NAMALWA (cell line): ENCODE measurements at places on chromosomes 5 and 9.

DNA sequence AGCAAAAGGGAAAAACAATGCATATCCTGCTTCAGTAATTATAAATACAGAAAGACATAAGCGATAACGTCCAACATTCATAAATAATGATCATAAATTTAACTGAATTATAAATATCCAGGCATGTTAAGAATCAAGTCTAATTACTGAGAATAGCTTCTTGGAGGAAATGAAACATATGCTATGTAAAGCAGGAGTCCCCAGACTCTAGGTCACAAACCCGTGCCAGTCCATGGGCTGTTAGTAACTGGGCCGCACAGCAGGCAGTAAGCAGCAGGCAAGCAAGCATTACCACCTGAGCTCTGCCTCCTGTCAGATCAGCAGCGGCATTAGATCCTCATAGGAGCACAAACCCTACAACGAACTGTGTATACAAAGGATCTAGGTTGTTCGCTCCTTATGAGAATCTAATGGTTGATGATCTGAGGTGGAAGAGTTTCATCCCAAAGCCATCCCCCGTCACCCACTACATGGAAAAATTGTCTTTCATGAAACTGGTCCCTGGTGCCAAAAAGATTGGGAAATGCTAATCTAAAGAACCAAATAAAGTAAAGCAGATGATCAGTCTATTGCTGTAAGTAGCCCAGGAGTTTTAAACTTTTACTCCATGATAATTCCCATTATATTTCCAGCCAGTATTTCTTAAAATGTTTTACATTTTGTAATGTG lies 50.4 kb downstream of the CERT1 start:
- peak; percentile 66 for DNase-seq

GRCh38 chr9:72041775-72042194 lies 18.6 kb downstream of the C9orf57 start:
- DNase-seq: no peak

DNA sequence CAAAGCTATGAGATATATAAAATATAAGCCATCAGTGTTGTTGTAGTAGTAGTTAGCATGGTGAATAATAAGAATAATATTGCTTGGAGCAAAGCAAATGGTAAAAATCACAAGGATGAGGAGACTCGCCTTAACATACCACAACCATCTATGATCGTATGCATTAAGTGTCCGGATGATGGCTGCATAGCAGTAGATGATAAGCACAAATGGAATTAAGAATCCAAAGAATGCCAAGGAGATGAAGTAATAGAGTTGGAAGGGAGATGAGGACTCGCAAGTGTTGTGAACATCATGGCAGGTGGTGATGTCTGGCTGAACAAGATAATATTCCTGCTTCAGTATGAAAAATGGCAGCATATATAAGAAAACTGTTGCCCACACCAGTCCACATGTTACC lies 5.5 kb downstream of the F2RL2 start:
- no peak for DNase-seq

DNA sequence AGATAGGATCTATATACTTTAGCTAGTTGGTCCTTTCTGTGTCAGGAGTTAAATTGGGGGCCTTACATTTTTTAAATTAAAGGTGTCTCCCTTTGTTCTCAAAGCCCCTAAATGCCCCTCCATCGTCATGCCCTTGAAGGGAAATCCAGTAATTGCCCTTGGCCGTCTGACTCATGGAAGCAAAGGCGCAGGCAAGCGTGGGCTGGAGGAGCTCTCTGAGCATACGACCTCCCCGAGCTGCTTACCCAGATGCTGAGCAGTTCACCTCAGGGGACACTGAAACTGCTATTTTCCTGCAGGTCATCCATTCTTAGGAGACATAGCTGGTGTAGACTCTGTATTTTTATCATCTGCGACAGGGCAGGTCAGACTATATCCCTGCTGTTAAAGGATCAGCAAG lies 23.0 kb downstream of the PCSK1 start:
- no peak for DNase-seq

DNA sequence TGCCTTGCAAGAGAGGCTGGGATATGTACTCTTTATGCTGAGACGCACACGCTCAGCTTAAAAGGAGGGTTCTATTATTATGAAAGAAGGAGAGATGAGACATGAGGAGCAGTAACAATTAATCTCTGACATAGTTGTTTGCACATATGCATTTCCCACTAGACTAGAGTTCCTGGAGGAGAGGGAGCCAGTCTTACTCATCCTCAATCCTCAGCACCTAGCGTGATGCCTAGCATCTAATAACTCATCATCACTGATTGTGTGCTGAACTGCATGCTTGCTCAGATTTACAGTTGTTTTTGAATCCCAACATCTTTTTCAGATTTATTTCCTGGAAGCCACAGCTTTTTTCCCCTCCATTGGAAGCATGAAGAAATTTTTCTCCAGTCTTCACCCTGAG lies 35.5 kb downstream of the GCNT4 start:
- no peak for DNase-seq

- DNase-seq: no peak
Observed at GRCh38 chr5:122424132-122424531, 112.1 kb downstream of the SNCAIP start.

DNA sequence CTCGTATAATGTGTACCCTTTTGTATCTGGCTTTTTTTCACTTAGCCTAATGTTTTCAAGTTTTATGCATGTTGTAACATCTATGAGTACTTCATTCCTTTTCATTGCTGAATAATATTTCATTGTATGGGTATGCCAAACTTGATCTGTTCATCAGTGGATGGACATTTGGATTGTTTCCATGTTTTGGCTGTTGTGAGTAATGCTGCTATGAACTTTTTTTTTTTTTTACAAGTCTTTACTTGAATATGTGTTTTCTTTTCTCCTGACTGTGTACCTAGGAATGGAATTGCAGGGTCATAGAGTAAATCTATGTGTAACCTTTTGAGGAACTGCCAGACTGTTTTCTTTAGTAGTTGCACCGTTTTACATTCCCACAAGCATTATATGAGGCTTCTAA lies 52.4 kb downstream of the MTREX start:
- DNase-seq: no peak

- no peak for DNase-seq
Observed at GRCh38 chr5:3220201-3220600, 375.4 kb upstream of the IRX1 start.

- no peak for DNase-seq
Observed at GRCh38 chr5:153672347-153673090, 182.0 kb downstream of the GRIA1 start.

GRCh38 chr5:117463881-117464570 lies 889.4 kb upstream of the SEMA6A start:
- no peak for DNase-seq

- no peak for DNase-seq
Observed at GRCh38 chr5:75368391-75368790, 31.4 kb downstream of the HMGCR start.

DNA sequence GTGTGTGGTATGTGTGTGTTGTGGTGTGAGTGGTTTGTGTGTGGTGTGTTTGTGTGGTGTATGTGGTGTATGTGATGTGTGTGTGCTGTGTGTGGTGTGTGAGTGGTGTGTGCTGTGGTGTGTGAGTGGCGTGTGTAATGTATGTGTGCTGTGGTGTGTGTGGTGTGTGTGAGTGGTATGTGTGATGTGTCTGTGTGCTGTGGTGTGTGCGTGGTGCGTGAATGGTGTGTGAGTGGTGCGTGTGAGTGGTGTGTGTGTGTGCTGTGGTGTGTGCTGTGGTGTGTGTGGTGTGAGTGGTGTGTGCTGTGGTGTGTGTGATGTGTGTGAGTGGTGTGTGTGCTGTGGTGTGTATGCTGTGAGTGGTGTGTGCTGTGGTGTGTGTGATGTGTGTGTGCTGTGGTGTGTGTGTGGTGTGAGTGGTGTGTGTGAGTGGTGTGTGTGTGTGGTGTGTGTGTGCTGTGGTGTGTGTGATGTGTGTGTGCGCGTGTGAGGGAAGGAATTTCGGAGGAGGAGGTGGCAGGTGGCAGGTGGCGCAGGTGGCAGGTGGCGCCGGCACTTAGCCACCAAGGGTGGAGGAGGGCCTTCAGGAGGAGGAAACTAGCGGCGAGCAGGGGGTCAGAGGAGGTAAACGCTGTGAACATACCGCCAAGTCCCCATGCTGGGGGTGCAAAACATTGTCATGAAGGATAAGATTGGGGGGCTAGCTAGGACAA lies 191.8 kb downstream of the MELK start:
- peak; percentile 57 for DNase-seq

- DNase-seq: no peak
Observed at GRCh38 chr5:38714703-38715355, 131.0 kb upstream of the OSMR start.

GRCh38 chr5:81525690-81526089 lies 131.8 kb upstream of the ACOT12 start:
- no peak for DNase-seq

GRCh38 chr5:154115291-154115690 lies 75.2 kb upstream of the GALNT10 start:
- DNase-seq: no peak

GRCh38 chr9:89862316-89862715 lies 257.5 kb downstream of the GADD45G start:
- no peak for DNase-seq

DNA sequence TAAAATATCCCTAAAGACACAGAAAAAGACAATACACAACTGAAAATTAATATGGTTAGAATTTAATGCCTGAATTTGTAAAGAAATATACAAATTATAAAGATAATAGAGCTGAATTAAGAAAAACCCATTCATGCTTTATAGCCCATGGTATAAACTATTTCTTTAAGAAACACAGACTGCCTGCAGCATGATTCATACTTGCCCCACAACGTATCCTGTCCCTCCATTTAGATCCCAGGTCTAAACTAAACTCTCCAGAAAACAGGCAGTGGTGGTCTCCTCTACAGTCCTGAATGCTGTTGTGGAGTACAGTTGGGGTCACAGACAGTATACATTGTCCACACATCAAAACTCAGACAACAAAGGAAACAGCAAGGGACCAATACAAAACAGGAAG lies 24.8 kb downstream of the IL6ST start:
- DNase-seq: no peak

DNA sequence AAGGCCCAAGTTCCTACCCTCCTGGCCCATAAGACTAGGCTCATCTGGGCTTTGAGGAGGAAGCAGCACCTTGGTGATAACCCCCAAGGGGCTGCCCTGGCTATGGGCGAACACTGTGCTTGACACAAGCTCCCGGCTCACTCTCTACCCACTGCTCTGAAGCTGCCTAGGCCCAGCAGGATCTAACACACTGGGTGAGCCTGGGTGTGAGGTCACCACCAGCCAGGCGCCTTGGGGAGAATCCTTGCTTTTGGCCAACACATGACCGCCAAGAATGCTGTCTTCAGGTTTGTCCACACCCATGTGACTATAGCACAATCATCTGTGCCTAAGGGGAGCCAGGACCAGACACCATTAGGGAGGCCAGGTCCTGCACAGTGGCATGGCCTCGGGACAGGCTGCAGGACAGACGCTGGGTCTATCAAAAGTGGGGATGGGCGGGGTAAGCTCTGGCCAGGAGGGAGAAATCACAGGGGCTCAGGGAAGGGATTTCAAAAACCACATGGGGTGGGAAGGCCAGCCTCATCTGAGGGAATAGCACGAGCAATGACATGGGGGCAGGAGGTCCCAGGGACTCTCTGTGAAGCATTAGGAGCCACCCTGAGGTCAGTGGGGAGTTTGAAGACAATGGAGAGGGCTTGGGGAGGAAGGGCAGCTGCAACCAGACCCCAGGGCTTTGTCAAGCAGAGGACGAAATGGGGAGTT lies 29.6 kb downstream of the BICD2 start:
- no peak for DNase-seq

- DNase-seq: no peak
Observed at GRCh38 chr9:5389109-5389732, 48.5 kb downstream of the PLGRKT start.

DNA sequence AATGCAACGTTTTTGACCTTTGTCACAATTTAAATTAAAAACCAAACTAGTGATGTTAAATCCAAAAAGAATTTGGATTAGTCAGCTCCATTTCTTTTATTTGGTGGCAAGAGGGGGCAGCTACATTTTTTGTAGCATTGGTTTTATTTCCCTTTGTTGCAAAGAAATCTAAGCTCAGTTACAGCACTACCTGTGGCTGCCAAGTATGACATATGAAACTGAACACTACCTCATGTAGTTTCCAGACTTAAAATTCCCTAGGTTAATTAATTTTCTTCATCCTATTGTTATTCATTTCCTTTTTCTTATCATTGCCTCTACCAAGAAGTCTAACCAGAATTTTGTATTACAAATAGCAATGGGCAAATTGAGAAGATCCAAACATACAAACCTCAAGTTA lies 393.5 kb downstream of the BRINP1 start:
- no peak for DNase-seq

DNA sequence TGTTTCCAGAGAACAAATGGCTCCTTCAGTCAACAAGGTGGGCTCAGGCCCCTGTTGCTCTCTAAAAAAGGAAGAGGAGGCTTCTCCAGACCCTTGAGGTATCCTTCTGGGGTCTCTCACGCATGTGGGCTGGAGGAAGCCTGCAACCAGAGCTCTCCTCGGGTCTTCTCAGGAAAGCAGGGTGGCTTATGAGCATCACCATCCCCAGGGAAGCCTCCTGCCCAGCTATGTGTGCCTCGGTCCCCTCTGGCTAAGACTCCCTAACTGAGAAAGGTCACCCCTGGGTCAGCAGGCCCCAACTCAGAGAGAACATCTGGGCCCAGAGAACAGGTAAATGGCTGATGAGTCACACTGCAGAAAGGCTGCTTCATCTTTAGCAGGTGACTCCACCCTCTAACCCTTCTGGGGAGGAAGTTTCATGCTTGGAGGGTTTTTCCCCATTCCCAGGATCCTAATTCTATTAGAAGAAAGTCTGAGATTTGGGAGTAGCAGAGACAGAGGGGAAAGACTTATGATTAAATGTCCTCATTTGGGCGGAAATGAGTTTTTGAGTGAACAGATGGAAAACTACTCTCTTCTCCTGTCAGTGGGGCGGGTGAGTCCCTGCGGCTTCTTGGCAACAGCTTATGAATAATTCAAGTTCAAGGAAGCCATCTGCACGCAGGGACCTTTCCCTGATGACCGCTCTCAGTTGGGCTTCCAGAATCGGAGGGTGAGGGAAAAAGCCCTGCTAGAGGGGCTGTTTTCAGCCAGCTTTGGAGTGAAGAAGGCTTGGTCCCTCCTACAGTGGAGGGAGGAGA lies 41.9 kb downstream of the TGFBI start:
- no peak for DNase-seq

- DNase-seq: no peak
Observed at GRCh38 chr9:112184946-112185345, 9.8 kb upstream of the SUSD1 start.
